ENCODE measurements at places on chromosomes 6 and 20. TPM values are rescaled to one million over a fixed set of nuclear protein-coding genes. Genes with fewer than 3 reads are reported as not detected.

DNA sequence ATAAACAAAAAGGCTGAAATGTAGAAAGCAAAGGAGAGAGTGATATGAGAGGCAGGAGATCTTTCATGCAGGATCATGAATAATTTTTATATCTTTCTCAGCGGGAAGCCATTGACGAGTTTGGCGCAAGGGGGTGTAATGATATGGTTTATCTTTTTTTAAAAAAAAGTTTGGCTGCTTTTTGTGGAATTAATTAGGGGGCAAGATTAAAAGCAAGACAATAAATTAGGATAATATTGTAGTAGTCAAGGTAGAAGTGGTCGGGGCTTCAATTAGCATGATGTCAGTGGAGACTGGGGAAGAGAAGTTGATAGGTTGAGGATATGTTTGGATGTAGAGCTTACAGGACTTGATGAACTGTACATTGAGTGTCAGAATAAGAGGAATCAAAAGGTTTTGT lies 4.0 kb downstream of the SENP6 start:
- no peak for DNase-seq

DNA sequence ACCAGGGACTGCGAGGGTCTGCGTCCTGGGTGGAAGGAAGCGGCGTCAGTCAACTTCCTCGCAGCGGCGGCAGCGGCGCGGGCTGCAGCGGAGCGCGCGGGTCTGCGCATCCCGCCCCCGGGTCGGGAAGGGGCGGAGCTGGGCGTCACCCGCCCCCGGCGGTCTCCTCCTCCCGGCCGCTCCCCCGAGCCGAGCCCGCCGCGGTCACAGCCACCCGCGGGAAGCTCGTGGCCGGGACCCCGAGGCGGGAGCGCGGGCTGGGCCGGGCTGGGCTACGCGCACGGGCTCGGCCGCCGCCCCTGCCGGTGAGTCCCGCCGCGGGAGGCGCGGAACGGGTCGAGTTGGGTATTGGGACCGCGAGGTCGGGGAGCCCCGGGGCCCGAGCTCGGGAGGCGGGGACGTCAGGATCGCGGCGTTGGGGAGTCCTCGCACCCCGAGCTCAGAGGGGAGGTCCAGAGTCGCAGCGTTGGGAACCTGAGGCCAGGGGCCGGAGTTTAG lies at the start of gene PAQR8:
Gene PAQR8, plus strand, starts transcription at position 207 of the 498 bp plus-strand sequence. CDS start 41,063 bp downstream, outside the sequence.
- DNase-seq: no peak

The SPATS1 gene
- total RNA-seq: not detected

DNA sequence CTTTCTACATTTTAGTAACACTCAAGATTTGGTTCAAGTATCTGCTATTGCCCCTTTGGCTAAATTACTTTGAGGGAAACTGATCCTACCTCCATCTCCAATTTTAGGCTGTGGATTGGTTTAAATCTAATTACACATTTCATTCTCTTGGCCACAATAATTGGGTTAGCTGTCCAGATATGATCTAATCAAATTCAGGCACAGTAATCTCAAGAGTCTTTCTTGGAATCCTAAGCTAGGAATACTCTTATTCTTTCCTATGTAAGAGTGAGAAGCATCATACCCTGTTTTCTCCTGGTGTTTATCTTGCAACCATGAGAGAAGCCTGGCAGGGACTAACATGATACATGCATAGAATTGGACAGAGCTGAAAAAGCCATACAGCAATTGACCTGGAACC lies 300.4 kb upstream of the MARCKS start:
- no peak for DNase-seq

The ADGRF5 gene
- total RNA-seq: 0.03 TPM

DNA sequence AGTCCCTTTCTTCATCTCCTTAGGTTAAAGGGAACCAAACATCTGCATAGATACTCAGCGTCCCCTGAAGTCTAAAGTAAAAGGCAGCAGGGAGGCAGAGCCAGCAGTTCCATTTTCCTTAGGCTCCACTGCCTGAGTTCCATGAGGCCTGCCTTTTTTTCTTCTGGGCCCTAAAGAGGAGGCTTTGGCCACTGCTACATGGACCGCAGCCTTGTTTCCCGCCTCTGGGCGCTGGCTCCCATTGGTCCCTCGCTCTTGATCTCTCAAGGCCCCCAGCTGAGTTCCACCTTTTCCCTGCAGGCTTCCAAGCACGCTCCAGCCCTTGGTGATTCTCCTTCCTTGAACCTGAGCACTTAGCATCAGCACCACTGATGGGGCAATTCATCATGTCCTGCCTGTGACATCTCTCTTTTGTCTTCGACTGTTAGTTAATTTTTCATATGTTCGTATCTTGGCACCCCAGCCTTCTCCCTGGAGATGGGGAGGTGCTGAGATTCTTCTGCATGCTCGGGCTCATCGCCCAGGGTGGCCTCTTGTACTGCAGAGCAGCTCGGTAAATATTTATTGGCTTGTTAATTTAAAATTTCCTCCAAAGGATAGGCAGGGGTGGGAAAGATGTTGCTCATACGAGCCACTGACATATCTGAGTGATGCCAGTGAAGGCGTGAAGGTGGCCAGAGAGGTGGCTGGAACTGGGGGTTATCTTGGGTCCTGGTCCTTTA lies 3.4 kb downstream of the MLN start:
- no peak for DNase-seq
